ENCODE measurements at places on chromosomes 7 and 10.

DNA sequence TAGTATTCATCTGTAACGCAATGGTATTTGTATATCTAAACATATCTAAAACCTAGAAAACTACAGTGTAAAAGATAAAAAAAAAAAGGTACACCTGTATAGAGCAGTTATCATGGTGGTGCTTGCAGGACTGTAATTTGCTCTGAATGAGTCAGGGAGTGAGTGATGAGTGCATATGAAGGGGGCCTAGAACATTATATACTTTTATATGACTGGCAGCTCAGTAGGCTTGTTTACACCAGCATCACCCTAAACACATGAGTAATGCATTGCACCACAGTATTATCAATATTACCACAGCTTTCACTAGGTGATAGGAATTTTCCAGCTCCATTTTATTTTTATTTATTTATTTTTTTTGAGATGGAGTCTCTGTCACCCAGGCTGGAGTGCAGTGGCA is 40.8 kb downstream of the TRIM24 start:
- no peak for DNase-seq

GRCh38 chr10:93408783-93409182 is 73.4 kb downstream of the MYOF start:
- no peak for DNase-seq

DNA sequence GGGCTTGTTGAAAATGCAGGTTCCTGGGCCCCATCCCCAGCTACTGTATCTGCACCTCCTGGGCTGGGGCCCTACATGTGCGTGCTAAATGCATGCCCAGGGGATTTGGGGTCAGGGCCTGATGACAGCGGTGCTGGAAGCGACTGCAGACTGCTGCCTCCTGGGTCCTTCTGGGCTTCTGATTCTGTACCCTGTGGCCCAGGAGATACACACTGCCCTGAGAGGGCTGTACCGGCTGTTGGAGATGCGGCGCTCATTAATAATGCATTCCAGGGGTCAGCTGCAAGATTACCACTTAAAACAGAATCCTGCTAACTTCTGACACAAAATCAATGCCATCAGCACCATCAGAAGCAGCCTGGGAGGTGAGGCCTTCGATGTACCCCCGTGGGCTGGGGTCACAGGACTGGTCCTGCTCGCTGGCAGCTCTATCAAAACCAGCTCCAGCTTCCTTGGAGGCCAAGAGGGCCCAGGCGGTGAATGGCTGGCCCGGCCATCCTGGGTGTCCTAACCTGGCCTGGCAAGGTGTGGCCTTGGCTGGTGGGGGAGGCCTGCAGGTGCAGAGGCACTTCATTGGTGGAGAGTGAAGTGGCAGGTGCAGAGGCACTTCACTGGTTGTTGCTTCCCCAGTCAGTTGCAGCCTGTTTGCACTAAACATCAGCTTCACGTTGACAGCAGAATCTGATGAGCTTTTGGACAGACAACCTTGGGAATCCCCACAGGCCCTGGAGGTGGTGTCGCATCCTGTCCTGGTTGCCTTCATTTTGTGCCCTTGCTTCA is 79.2 kb downstream of the GLRX3 start:
- DNase-seq: peak; percentile 38

DNA sequence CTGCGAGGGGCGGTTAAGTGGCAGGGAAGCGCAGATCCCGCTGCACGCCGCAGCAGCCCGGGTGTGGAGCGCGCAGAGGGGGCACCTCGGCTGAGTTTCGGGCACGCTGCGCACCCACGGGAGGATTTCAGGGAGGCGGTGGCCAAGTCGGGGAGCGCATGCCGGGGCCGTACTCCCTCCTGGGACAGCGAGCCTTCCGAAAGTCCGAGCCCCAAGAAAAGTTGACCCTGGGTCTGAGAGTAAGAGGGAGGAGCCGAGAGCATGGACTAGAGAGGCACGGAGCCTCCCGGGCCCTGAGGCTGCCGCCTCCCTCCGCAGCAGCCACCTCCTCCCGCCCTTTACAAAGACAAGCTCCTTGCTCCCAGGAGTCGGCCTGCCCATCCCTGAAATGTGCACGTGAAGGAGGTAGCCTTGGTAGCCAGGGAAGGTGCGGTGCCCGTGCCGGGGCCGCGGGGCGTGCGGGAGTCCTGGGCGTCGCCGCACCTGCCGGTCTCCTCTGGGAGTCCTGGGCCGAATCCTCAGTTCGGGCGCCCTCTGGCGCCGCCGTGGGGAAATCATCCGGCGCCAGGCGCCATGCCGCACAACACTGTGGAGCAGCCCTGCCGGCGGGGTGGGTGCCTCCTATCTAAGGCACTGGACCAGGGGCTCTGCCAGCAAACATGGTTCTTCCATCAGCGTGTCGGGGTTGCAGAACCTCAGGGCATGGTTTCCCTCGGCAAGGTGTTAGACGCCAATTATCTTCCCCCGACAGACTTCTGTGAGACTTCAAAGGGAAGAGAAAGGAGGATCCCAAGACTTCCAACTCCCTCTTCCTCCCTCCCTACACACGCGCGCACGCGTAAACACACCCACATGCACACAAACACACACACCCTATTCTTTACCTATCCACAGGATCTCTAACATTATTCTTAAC is 104.0 kb downstream of the TRIL start:
- peak; percentile 83 for DNase-seq

DNA sequence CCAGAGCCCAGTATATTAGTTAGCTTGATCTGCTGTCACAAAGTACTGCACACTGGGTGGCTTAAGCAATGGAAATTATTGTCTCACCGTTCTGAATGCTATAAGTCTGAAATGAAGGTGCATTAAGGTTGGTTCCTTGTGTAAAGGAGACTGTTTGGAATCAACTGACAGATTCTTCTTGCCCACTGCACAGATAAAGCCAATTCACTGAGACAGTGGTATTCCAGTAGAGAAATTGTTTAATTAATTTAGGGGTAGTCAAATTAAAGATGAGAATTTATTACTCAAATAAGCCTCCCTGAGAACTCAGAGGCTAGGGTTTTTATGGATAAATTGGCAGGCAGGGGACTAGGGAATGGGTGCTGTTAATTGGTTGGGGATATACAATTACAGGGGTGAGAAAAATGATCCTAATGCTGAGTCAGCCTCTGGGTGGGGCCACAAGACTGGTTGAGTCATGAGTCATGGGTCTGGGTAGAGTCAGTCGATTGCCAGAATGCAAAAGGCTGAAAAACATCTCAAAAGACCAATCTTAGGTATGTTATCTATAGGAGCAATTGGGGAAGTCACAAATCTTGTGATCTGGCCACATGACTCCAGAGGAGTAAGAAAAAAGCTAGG is 23.5 kb upstream of the SAMD9L start:
- DNase-seq: no peak

- DNase-seq: no peak
Observed at GRCh38 chr10:72133517-72133916, 45.2 kb upstream of the SPOCK2 start.

DNA sequence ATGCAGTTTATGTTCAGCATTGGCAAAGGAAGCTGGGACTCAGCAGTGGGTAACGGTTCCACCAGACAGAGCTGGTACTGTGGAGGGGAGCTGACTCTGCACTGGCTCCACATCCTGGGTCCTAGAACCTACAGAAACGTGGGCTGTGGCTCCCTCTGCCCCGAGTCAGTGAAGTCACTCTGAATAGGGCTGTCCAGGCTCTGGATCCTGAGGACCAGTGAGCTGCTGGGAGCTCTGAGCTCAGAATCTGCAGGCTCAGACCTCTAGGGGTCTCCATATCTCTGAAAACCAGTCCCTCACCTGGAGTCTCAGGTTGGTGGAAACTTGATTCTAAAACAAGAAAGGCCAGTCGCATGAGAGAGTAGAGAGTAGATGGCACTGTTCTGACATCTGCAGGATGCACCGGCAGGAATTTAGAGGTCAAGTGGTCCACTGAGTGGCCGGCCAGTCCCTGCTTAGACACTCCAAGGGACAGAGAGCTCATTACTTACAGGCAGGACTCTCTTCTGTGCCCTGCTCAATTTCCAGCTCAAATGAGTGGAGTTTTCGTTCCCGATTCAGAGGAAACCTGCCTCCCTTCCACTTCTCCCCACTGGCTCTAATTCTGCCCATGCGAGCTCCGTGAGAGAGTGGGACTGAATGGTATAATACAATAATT is 18.6 kb downstream of the NPFFR1 start:
- no peak for DNase-seq

DNA sequence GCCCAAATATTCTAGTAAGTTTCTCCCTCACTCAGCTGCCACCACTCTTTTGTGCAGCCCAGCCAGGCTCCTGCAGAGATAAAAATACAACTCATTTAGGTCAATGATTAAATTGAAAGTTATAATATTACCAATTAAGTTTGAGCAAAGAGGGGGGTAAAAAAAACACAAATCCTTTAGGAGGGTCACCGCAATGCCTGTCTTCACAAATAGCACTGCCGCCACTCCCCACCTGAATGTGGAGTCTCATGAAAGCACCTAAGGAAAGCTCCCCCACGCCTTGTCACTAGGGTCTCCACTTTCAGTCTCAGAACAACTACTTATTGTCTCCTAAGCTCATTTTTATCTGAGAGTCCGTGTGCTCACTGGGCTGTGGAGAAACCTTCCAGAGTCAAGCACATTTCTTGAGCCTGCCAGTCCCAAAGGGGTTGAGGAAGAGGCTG is 148.7 kb downstream of the FGFR2 start:
- DNase-seq: no peak

DNA sequence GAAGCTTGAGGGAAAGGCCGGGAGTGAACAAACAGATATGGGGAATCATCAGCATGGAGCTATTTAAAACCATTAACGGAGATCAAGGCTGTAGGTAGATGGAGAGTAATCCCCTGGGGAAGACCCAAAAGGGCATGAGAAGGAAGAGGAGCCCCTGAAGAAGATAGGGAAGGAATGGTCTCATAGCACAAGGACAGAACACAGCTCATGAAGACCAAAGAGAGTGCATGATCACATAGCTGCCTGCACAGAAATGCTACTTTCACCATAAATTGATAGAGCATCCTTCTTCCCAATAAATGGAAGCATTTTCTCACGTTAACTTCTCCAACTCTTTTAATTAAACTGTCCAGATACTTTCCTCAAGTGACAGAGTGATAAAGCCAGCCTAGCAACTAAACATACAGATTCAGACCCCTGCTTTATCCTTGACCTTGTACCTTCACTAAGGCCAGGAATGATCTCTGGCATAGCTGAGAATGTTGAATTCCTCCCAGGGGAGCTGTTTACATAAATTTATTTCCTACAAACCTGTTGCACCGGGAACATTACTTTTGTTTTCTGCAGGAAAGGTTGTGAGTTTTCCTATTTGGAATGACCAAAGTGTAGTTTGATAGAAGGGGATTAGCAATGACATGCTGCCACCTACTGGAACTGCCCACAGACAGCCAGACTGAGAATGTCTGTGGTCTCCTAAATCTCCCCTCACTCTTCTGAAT is 110.8 kb upstream of the LRGUK start:
- DNase-seq: no peak

- DNase-seq: no peak
Observed at GRCh38 chr7:115494529-115495147, 535.9 kb downstream of the TFEC start.

DNA sequence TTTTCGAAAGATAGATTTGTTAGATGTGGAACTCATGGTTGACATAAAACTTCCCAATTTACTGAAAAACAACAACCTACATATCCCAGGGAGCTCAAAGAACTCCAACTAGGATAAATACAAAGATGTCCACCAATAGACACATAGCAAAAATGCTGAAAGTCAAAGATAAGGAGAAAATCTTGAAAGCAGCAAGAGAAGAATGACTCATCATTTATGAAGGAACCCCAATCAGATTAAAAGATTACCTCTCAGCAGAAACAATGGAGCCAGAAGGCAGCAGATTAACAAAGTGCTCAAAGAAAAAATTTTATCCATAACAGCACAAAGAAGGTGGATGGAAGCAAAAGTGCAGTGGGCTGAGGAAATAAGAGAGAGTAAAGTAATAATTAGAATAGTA is 908.6 kb downstream of the SORCS3 start:
- DNase-seq: no peak

DNA sequence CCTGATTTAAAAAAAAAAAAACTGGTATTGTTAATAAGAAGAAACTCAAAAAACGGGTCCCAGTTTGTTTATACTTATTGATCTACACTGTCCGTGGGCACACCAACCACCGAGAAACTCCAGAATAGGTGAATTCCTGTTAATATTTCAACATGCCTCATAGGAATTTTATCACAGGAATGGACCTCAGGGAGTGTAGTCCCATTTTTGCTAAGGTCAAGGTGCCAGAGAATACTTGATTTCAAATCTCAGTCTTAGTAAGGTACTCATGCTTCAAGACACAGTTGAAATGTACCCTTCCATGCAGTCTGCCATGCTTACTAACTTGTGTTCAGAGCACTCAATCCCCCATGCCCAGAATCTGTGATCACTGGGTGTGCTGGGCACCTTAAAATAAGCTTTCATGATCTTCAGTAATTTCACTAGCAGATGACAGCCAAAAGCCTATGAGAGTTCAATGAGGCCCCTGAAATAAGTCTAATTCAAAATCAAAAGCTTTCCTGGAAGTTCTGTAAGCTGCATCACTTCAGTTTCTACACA is 385.7 kb downstream of the TNS3 start:
- DNase-seq: no peak

DNA sequence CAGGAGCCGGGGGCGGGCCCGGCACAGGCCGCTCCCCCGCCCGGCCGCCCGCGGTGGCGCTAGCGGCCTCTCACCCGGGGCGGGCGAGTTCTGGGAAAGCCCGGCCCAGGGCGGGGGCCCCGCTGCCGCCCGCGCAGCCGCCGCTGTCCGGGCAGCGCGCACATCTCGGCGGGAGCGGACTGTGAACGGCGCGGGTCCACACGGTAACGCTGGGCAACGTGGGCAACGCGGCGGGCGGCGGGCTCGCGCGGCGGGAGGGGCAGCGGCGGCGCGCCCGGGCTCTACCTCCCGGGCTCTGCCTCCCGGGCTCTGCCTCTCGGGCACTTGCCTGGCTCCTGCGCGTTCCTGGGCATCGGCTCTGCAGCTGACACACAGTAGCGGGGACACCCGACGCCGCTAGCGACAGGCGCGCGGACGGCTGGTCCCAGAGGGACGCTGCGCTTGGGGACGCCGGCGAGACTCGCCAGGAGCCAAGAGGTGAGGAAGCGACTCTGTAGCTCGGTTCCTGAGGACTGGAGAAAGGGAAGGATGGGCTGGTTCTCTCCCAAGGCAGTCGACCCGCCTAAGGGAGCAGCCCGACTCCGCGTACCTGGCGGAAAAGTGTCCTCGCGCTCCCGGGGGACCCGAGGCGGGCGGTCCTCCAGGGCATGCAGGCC is at the start of gene PLCE1:
Gene PLCE1, plus strand, starts transcription at position 150 of the 656 bp plus-strand sequence. CDS start 37,116 bp downstream, outside the sequence.
- DNase-seq: no peak

DNA sequence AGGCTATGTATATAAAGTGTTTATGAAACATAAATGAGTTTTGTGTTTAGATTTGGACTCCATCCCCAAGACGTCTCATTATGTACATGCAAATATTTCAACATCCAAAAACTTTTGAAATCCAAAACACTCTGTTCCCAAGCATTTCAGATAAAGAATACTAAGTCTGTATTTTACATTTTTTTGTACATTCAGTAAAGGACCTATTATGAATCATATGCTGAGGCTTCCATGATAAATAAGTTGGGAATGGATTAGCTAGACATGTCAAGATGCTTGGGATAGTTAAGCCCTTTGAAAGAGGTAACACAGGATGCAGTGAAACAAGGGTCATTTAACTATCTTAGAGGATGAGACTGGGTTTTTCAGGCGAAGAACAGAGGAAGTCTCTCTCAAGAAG is 262.9 kb downstream of the SNX13 start:
- DNase-seq: no peak

Measured in suprapubic skin (tissue), 4 donors.